ENCODE measurements at places on chromosomes 6 and 20.

DNA sequence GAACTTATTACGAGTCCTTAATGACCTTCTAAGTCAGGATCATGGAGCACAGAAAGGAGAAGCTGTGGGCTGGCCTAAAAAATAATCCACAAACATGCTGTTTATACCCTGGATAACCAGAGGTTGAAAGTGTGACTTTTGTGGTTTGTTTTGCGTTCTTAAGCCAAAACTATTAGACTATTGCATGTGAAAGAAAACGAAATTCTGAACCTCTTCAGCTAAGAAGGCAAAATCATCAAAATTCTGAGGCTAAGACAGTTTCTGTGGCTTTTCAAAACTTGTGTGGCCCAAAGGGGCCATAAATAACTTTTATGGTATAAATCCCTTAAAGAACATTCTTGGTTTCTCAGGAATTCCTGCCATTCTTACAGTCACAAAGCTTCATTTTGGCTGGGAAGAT is 251.0 kb downstream of the UST start:
- DNase-seq = no peak

GRCh38 chr20:7383216-7383615 is 557.0 kb downstream of the HAO1 start:
- no peak for DNase-seq

GRCh38 chr6:111663692-111664564 is 58.2 kb upstream of the TRAF3IP2 start:
- DNase-seq = no peak

GRCh38 chr6:130029163-130029562 is 10.8 kb downstream of the L3MBTL3 start:
- DNase-seq = no peak

DNA sequence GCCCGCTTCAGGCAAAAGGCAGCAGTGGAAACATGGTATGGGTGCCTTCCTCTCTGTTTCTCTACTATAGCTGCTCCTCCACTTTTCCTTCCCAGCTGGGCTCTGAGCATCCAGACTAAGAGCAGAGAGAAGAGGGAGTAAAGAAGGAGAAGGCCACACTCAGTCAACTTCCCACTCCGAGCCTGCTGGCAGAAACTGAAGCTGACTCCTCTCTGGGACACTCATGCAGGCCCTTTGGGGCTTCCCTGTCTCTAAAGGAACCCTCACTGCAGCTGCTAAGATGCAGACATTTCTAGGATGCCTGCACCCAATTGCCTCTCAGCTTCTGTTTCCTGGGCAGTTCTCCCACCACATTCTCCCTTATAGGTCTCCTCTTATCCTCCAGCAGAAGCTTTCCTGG is 88.9 kb downstream of the FRK start:
- DNase-seq = no peak

- DNase-seq = no peak
Observed at GRCh38 chr20:23023621-23024177, 11.4 kb upstream of the SSTR4 start.

GRCh38 chr20:44566811-44567210 is 15.6 kb upstream of the PKIG start:
- DNase-seq = no peak
